ENCODE measurements at places on chromosomes 11 and 22. TPM values are rescaled to one million over a fixed set of nuclear protein-coding genes. Genes with fewer than 3 reads are reported as not detected.

The WNT7B gene
- 7.5 TPM for total RNA-seq

The ASCL2 gene
- 3.9 TPM for total RNA-seq

DNA sequence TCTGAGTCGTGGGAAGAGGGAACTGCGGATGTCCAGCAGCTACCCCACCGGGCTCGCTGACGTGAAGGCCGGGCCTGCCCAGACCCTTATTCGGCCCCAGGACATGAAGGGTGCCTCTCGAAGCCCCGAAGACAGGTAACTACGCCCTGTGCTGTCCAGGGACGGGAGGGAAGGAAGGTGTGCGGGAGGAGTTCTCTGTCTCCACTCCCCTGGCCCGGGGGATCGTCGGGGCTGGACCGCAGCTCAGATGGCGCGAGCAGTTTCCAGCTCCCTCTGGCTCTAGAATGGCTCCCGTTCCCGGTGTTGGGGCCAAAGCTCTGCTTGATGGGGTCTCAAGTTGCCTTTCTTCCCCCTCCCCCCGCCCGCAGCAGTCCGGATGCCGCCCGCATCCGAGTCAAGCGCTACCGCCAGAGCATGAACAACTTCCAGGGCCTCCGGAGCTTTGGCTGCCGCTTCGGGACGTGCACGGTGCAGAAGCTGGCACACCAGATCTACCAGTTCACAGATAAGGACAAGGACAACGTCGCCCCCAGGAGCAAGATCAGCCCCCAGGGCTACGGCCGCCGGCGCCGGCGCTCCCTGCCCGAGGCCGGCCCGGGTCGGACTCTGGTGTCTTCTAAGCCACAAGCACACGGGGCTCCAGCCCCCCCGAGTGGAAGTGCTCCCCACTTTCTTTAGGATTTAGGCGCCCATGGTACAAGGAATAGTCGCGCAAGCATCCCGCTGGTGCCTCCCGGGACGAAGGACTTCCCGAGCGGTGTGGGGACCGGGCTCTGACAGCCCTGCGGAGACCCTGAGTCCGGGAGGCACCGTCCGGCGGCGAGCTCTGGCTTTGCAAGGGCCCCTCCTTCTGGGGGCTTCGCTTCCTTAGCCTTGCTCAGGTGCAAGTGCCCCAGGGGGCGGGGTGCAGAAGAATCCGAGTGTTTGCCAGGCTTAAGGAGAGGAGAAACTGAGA, 1.4 kb downstream of the ADM start:
- DNase-seq, result no peak

GRCh38 chr11:130145311-130145812, 14.2 kb upstream of the ST14 start:
- no peak for DNase-seq

- no peak for DNase-seq
Measured at GRCh38 chr11:65434667-65435410, 12.2 kb downstream of the NEAT1 start.

DNA sequence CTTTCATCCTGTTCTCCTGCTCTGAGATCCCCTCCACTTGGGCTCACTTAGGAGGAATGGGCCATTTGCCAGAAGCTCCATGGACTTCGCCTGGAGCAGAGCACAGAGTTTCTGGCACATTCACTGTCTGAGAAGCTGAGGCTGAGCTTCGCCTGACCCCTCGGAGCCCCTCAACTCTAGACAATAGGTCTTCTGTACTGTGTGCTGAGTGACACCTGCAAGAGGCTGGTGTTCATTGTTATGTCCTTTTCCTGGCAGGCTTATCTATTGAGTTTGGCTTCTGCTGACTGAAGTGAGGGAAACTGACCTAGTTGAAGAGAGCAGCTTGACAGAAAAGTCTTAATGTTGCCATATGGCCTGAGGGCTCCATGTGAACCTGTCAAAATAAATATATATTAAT, 124.3 kb downstream of the EHF start:
- DNase-seq, result peak; percentile 30

The GDPD5 gene
- 1.7 TPM for total RNA-seq

The NLRX1 gene
- 26.1 TPM for total RNA-seq

- no peak for DNase-seq
Measured at GRCh38 chr11:33214187-33214586, 43.0 kb upstream of the HIPK3 start.

DNA sequence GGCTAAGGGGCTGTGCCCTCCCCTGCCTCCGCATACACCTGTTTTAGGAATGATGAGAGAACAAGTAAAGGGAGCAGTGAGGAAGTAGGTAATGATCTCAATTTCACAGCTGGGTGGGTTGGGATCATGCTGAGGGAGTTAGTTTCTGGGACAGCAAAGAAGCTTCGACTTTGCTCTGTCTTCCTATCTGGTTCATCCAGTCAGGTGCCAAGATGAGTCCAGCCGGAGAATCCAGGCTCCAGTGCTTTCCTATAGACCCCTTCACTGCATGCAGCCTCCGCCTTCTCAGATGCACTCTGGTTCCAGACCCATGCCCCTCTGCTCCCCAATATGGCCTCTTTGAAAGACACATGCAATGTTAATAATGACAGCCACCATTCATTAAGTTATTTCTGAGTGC, 119.1 kb upstream of the NCAM1 start:
- DNase-seq, result no peak

The TIMP3 gene
- 397 TPM for total RNA-seq

Measured in prostate gland (tissue), 2 donors.